ENCODE measurements at places on chromosomes 2 and 18.

DNA sequence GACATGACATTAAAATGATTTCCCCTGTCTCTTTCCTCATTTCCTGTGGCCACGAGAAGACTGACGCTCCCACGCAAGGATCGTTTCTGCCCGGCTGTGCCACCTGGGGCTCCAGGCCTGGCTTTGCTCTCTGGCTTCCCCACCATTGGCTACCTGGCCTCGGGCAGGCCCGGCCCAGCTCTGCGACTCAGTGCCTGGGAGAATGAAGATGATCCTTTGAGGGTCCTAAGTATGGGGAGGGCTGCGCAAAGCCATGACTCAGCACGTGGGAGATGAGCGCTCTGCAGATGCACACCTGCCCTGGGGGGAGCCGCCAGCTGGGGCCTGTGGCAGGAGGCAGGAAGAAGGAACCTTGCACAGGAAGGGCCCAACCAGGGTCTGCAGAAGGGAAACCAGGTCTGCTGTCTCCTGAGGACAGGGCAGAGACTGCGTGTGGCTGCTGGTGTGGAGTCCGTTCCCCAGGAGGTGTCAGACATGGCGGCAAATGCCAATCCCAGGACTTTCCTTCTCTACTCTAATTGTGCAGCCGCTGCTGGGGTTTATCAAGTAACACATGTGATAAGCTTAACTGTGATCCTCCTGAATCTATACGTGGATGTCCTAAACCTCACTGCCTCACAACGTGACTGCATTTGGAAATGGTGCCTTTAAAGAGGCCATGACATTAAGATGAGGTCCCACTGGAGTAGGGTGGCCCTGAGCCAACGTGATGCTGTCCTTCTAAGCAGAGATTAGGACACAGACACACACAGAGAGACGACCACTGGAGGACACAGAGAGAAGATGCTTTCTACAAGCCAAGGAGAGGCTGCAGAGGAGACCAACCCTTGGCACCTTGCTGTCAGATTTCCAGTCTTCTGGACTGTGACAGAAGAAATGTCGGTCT, 32.9 kb downstream of the MBP start:
- no peak for DNase-seq

DNA sequence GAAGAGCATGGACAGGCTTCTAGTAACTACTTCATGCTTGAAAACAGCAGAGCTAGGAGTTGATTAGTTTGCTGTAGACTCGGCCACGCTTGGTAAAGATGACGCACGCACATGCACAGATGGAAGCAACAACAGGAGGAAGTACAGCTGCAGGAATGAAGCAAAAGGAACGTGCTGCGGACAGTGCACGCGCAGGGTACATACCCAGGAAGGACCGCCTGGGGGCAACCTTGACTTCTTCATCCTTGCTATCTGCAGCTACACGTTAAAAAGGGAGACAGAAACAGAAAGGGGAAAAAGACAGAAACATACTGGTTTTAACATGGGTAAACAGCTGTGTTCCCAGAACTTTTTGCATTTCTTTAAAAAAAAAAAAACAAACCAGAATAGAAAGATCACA, 17.7 kb downstream of the SLC66A2 start:
- DNase-seq: no peak

- DNase-seq: no peak
These were observed 14.3 kb downstream of the PPP3R1 start for GRCh38 chr2:68237976-68238580.

GRCh38 chr2:66661253-66662173, 226.6 kb downstream of the MEIS1 start:
- DNase-seq: no peak

DNA sequence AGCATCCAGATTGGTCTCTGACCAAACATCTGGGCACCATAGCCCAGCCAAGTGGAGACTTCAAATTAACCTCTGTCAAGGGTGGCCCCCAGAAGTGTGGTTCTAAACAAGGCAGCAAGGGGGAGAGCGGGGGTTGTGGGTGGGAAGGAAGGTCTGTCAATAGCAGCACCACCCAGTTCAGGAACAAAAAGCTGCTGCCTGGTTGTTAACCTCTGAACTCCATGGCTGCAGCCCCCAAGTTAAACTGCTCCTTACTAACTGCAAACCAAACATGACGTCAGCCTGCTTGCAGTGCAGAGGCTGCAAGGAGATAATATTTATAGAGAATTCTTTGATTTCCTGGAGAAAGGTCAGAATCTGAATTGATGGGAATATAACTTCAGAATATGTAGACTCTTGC, 76.5 kb downstream of the ARL4C start:
- no peak for DNase-seq

DNA sequence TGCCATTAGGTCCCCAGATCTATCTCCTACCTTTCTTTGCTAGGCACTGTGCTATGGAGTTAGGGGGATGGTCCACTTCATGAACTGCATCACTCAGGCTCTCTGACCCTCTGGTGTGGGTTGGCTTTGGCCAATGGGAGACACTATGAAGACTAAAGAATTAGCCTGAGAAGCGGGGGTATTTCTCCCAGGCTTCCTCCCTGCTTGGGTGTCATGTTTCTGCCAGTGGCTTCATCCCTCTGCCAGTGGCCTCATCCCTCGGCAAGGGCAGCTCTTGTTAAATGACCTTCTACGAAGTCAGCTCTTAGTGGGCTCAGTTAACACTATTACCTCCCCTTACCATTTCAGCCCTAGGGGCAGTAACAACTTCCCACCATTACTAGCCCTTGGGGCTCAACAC, 41.9 kb upstream of the EPB41L3 start:
- no peak for DNase-seq

GRCh38 chr2:217777906-217778305, 224.9 kb downstream of the TNS1 start:
- DNase-seq: no peak
